Activated CD4-positive, alpha-beta T cell treated with anti-CD3 and anti-CD28 coated beads, Interleukin-2, Interleukin-4, amounts not matched to agents 100 ng/mL and 50 ng/mL, durations not matched to agents 16 hours and 8 hours (primary cell): ENCODE measurements at places on chromosomes 13 and 19.

GRCh38 chr19:3114018-3114726 lies 20.0 kb downstream of the GNA11 start:
- no peak for DNase-seq

GRCh38 chr13:32947411-32948276 lies 68.6 kb upstream of the KL start:
- no peak for DNase-seq

DNA sequence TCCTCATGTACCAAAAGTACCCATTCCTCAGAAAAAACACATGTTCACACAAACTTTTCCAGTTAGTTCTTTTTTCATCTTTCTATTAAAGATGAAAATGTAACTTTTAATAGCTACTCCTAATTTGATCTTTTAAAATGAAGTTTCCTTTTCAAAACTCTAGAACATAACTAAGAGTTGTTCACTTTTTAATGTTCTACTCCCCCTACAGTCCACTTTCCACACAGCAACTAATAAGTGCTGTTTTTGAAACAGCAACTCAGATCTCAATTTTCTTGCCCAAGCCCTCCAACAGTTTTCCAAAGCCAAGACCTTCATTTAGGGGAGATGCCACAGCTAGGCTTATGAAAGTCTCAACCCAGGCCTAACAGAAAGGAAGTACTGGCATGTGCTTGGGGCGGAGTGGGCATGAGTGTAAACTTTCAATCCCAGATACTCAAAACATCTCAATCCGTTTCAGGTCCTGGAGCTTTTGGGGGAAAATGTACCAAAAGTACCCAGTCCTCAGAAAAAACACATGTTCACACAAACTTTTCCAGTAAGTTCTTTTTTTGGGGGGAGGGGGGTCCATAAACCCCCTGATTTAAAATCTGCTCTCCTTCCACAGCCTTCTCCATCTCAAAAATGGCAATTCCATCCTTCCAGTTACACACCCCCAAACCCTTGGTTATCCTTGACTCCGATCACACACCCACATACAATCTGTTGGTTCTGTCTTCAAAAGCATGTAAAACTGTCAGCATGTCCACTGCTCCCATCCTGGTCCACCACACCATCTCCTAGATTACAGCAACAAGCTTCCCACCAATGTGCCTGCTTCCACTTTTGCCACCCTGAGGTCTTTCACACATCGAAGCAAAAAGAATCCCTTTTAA lies 2.0 kb downstream of the FBL start:
- DNase-seq: peak; percentile 62

DNA sequence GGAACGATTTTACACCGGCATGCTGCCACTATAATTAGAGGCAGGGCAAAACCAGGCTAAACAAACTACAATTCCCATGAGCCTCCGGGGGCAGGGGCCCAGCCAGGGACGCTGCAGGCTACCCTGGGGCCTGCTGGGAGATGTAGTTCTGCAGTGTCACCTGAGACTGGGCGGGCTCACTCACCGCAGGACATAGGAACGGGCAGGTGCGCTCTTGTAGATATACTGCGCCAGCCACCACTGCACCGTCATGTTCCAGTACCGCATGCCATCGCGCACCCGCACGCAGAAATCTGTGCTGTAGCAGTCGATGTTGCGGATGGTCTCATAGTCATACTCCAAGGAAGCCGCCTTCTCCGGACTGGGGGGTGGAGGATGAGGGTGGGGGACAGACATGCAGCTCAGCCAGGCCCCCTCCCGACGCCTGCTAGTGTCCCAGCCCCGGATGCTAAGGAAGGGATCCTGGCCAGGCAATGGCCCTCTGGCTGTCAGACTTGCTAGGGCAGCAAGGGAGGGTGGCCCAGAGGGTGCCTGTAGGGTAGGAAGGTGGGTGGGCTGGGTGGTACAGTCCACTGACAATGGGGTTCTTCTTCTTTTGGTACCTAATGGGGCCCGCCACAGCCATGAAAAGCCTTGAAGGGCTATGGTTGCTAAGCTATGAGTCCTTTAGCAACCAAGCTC lies 5.8 kb upstream of the TMC4 start:
- no peak for DNase-seq

DNA sequence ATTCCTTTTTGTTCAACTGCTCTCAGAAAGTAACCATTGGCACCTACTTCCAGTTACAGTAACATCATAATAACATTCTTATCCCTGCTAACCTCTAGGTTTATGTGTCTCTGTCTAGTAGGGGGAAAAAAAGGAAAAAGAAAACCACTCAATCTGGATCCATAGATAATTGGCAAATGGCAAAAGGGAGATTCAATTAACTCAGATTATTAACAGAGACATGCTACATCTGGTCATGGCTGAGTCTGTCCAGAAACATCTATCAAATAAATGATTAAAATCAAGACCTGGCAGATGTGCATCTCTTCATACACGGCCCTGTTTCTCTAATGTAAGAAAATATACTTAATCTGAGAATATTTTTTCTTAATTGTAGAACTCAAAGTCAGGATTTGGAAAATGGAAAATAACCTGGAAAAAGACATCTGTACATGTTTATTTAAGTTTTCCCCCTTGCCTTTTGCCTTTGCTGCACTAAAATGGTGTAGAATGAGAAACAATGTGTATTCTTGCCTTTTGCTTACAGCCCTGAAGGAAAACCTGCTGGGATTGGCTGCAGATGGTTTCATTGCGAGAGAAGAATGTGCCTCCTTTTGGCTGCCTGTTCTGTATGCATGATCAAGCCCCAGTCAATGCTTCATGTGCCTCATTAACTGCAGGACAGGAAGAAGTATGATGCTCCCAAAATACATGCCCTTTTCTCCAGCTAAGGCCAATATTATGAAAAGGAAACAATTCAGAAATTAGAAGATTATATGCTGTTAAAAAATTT lies 921.6 kb upstream of the PCDH20 start:
- DNase-seq: no peak

GRCh38 chr19:48900477-48901406 lies 630 bp downstream of the NUCB1 start:
- DNase-seq: peak; percentile 61

DNA sequence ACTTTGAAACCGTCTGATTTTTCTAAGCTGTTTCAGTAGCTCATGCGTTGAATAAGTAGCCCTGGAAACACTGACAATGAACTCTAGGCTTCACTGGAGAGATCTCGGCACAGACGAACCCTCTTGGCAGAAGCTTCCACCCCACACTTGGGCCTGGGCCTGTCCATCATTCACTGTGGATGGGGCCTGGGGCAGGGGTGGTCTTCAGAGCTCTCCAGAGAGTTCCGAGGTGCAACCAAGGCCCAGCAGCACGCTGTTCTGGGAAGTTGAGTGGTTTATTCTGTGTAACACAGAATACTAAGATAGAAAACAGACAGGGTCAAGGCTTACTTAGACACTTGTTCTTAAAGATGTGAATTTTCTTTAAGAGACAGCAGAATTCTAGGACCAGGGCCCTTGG lies 21.9 kb downstream of the NAXD start:
- no peak for DNase-seq

DNA sequence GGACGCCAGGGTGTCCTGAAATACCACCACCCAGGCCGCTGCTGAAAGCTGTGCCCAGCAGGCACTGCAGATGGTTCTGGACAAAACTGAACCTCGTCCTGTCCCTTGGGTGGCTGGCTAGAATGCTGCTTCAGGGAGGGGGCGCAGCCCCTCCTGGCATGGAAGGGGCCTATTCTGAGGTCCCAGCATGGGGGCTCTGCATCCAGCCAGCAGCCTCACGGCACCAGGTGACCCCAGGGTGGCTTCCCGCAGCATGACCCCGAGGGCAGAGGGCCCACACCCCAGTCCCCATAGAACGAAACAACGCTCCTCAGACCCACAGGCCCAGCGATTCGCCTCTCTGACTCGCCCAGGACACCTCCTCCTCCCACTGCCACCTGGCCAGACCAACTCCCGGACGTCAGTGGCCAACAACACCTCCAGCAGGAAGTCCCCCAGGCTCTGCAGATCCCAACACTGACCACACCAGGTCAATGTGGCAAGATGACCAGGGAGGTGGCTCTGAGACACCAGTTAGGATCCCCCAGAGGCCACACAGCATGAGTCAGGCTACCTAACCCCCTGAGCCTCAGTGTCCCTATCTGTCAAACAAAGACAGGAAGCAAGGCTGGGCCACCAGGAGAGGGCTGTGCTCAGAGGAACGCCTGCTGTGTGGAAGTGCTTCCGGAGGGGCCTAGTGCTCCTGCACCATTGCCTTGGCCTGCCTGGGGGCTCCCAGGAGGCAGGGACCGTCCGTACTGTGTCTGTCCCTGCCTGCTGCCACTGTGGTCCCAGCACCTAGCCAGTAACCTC lies 6.1 kb downstream of the MKNK2 start:
- DNase-seq: no peak

DNA sequence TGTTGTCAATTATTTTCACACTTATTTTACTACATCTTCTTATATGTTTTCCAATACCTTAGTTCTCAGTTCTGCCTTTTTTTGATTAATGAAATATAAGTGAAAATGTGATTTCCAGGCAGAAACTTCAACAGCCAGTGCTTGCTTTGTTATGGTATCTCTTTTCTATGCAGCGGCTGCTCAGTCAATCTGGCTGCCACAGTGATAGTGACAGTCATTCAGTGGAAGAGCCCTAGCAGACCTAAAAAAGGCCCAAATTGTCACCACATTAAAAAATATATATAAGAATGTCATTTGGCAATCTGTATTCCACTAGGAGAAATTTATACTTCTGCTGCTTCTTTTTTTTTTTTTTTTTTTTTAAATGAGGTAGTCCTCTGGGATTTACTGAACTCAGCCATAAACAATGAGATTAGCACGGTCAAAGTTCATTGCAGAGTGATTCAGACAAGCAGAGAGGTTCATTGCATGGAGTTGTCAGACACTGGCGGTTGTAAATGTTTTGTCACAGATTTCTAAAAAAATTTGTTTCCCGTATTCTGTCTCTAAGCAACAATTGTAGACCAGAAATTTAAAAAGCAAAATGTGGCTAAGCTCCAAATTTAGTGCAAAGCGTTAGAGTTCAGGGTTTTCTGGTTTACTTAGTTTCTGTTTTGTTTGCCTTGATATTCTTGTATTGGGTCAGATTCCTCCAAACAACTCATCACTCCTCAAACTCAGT lies 94.7 kb upstream of the PRR20A start:
- DNase-seq: no peak

GRCh38 chr19:18282788-18283141 lies 1.3 kb upstream of the JUND start:
- peak; percentile 58 for DNase-seq

DNA sequence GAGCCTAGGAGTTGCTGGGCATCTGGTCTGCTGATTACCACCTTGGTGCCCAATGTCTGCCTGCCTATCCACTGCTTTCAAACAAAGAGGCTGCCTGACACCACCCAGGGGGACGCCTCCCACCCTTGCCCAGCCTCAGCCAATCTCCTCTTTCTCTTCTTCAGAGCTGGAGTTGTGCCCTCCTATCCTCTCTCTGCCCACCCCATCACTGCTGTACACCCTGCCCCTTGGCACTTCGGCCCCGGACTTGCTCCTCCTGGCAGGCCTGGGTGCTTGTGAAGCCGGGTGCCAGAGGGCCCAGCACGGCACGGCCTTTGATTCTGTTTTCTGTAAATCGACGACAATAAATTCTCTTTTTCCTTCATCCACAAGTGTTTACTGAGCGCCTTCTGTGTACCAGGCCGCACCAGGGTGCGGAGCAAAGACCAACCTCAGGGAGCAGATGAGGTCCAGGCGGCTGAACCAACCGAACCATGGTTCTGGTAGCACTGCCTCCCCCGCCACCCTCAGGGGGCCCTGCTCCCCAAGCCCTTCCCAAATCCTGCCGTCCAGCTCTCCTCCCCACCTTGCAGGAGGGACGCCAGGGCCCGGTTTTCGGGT lies 5.0 kb downstream of the RNF225 start:
- DNase-seq: no peak

DNA sequence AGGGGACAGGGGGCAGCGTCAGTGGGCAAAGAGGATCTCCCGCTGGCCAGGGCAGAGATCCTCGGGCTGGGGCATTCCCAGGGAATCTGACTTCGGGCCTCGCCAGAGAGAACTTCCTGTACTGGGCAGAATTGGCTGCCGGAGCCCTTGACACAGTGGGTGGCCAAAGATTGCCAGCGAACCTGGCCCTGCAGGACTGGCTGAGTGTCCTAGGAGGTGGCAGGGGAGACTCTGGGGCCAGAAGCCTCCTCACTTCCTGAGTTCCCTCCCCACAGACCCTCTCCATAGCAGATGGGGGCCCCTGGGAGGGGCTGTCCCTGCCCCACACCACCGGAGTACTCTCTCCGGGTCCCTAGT lies 19.3 kb downstream of the DPP9 start:
- DNase-seq: no peak

DNA sequence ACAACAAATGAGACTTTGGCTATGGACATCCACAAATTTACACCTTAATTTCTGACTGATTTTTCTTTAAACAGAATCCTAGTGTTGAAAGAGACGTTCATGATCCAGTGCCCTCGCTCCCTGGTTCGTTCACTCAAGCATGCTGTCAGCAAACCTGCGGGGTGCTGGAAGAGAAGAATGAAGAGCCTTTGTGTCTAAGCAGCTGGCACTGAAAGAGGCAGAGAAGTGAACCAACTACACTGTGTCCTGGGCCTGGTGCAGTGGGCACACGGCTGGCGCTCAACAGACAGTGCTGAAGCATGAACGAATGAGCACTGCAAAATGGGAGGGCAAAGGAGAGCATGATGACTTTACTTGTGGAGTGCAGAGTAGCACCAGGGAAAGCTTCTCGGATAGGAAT lies 46.8 kb downstream of the MIPEP start:
- no peak for DNase-seq

DNA sequence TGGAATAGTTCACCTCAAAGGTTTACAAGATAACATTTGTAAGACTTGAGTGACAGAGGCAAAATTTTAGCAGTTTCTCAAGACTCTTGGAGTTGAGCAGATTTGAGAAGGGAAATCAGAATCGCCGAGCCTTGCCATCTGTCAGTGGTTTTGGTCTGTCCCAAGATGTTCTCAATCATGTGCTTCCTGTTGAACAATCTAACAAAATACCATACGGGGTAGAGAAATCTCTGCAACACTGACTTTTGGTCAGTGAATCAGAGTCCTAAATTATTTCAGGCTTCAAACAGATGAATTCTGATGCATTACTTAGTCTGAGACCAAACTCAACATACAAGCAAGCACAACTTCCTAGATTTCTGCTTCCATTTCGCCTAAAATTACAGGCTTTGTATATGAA lies 3.8 kb downstream of the KCTD12 start:
- no peak for DNase-seq

DNA sequence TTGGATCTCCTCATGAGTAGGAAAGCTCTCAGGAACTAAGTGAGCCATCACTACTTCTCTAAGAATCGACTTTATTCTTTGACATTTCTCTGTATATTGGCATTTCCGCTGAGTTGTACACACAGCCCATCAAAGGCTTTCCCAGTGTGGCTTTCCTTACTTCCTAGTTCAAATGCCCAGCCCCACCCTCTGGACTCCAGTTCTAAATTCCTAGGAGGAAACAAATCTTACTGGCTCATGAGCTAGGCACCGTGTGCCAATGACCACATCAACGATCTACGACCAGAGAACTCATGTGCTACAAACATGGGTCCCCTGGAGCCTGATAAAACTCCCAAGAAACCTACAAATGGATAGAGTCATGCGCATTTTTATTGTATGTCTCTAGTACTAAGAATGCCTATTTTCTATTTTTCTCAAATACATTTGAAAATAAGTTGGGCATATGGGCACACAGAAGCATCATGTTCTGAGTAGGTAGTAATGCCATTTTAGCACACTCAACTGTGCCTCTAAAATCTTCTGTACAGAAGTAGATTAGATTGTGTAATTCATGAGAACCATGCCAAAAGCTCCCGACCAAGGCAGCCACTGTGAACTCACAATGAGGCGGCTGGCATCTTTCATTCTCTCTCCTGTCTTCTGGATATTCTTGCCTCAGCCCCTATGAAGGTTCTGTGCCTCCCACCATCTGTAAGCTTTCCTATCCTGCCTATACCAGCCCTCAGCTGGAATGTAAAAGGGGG lies 10.5 kb upstream of the RAP2A start:
- no peak for DNase-seq

GRCh38 chr13:76223565-76223964 lies 587.4 kb downstream of the LMO7 start:
- no peak for DNase-seq
